ENCODE measurements at places on chromosomes 1 and 21. TPM values are rescaled to one million over a fixed set of nuclear protein-coding genes. Genes with fewer than 3 reads are reported as not detected.

GPR89A gene
- 12.9 TPM for total RNA-seq

KCNK1 gene
- total RNA-seq, result 21.2 TPM

KLHDC9 gene
- 2.2 TPM for total RNA-seq

GPR37L1 gene
- 0.14 TPM for total RNA-seq

NEK2 gene
- total RNA-seq, result 47.4 TPM

KIRREL1 gene
- 32.5 TPM for total RNA-seq

FCRL1 gene
- total RNA-seq, result not detected

BRDT gene
- total RNA-seq, result not detected

TLR5 gene
- 0.49 TPM for total RNA-seq

NRDC gene
- 77.2 TPM for total RNA-seq
